Breast epithelium (tissue), 4 donors: ENCODE measurements at places on chromosomes 4 and X. TPM values are rescaled to one million over a fixed set of nuclear protein-coding genes. Genes with fewer than 3 reads are reported as not detected.

The STATH gene
- not detected for total RNA-seq

DNA sequence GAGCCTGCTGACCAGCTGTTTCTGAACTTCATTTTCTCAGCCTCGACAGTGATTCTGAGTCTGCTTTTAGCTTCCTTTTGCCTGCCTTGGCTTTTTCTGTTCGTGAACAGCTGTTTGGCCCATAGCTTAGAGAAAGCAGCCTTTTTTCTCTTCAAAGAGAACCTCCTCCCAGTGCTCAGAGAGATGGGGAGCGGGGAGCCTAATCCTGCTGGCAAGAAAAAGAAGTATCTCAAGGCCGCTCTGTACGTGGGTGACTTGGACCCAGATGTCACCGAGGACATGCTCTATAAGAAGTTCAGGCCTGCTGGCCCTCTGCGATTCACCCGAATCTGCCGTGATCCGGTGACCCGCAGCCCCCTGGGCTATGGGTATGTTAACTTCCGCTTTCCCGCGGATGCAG lies 756 bp downstream of the PABPC5 start:
- no peak for DNase-seq

- no peak for DNase-seq
These were observed 40.5 kb upstream of the GPR78 start for GRCh38 chr4:8539661-8540060.

GRCh38 chr4:1295405-1296055 lies 5.8 kb downstream of the MAEA start:
- DNase-seq, result no peak

DNA sequence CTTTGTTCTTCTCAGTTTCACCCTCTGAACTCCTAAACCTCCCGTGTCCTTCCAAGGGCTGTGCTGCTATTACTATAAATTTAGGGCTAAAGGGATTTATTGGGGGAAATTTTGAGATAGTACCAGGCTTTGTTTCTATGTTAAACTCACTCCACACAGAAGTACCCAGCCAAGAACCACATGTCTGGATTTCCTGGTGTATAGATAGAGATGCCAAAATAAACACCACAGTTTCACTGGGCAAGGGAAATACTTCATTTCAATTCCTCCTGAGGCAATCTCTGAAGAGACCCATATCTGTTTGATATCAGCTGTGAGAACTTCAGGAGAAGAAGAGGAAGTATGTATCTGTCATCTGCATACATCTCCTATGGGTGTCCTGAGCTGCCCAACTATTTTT lies 21.7 kb upstream of the CLNK start:
- no peak for DNase-seq

The SYTL4 gene
- total RNA-seq, result 19.3 TPM

DNA sequence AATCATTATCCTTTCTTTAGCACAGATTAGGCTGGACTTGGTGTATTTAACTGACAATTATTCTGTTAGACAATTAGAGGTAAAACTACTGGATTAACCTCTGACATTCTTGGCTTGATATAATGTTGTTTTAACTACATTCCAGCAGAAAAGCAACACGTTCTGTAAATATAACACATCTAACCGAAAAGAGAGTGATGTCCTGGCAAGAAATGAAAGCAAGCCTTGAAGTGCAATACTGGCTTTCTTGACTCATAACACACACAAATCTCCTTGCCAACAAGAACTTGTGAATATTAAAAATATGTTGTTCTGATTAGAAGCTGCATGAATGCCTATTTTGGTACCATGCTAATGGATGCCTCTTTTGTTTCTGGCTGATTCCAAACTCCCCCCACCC lies 76.4 kb downstream of the EFHC2 start:
- DNase-seq, result no peak

DNA sequence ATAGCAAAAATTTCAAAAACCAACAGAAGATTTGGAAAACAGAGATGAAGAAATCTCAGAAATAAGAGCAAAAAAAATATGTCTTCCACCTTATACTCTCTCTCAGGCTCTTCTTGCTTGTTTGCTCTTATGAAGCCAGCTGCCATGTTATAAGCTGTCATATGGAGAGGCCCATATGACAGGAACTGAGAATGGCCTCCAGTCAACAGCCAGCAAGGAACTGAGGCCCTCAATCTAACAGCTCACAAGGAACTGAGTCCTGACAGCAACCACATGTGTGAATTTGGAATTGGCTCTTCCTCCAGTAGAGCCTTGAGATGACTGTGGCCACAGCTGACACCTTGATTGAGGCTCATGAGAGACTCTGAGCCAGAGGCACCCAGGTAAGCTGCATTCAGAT lies 51.3 kb upstream of the MAOA start:
- no peak for DNase-seq

DNA sequence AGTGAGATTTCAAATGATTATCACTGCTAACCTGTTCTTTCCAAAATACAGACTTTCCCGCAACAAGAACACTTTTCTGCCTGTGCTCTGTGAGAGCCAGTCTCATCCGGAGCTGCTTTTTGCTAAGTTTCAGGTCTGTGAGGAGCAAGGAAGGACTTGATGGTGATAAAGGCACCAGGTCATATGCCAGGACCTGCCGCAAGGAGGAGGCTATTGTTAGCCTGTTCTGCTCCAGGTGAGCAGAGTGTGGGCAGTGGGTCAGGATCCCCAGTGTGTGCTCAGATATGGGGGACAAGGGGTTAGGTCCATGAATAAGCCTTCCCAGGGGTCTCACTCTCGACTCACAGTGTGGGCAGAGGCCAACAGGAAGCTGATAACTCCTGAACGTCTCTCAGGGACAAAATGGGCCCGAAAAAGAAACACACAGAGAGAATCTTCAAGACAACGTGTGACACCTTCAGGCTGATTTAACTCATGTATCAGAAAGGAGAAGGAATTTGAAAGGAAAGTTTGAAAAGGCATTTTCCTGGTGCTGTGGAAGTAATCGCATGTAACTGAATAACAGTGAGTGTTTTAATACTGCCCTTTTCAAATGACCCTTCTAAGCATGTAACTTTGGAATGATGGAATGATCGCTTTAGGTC lies 57.7 kb upstream of the PDLIM3 start:
- DNase-seq, result no peak

The ANK2 gene
- total RNA-seq, result 145 TPM

The ALB gene
- not detected for total RNA-seq

DNA sequence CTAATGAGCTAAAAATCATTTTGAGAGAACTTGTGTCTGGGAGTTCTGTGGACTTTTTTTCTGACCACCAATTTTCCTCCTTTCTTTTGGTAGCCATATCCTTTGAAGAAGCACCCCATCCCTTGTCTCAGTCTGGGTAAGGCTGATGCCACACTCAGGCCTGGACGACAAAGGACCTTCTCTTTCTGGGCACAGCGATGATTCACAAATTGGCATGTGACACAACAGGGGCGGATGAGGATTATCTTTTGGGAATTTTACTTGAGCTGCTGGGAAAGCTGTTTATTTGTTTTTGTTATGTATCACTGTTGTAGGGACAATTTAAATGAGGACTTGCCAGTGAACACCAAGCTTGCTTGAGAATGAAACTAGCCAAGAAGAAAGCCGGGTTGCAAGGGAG lies 233.4 kb upstream of the HAND2 start:
- DNase-seq, result no peak

GRCh38 chrX:24208496-24209240 lies 59.1 kb downstream of the ZFX start:
- no peak for DNase-seq

- no peak for DNase-seq
These were observed 640.7 kb downstream of the BCOR start for GRCh38 chrX:39456894-39457604.

DNA sequence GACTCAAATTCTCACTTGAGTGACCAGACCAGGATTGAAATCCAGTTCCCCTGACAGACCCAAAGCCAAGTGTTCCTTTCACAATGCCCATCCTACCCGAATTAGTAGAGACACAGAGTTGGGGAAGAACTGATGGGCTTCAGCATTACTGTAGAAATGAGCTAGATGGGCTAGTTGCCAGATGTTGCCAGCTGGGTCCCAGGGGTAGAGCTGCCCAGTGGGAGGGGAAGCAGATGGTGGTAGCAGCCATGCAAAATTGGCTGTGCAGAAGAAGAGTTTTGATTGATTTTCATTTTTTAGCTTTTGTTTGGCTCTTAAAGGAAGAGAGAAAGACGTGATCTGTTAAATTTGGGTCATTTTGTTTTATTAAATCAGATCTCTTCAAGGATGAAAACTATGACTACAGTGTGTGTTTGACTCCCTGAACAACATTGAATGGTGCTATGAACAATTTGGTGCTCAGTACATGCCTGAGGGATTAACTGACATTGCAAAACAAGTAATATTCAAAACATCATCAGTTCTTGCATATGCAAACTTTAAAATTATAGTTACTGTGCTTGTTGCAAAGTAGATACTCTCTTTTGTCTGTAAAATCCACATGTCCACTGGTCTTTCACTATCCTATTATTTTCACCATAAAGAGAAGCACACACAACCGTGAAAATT lies 86.0 kb downstream of the PARM1 start:
- no peak for DNase-seq

DNA sequence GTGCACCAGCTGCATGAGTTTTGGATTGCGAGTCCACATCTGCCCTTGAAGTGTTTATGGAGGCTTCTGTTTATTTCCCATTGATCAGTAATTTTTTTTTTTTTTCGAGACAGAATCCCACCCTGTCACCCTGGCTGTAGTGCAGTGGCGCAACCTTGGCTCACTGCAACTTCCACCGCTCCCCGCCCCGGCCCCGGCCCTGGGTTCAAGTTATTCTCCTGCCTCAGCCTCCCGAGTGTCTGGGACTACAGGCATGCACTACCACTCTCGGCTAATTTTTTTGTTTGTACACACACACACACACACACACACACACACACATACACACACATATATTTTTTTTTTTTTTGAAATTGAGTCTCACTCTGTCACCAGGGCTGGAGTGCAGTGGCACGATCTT lies 46.1 kb downstream of the SMAD1 start:
- no peak for DNase-seq

GRCh38 chr4:128560754-128561495 lies 248.6 kb upstream of the JADE1 start:
- DNase-seq, result no peak

- no peak for DNase-seq
These were observed 93.1 kb downstream of the STK32B start for GRCh38 chr4:5144384-5144783.

DNA sequence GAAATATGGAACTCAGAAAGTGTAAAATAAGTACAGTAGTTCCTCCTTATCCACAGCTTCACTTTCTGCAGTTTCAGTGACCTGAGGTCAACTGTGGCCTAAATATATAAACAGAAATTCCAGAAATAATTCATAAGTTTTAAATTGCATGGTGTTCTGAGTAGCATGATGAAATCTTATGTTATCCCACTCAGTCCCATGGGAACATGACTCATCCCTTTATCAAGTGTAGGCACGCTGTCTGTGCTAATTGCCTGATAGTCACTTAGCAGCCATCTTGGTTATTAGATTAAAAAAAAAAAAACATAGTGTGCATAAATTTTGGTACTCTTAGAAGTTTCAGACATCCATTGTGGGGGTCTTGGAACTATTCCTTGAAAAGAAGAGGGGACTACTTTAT lies 983.4 kb upstream of the ADGRL3 start:
- no peak for DNase-seq

The SLC7A11 gene
- 1.3 TPM for total RNA-seq

- no peak for DNase-seq
These were observed at the start of gene HHIP for GRCh38 chr4:144645631-144646522. TSS of gene HHIP (plus strand) at chr4:144646156. CDS start at chr4:144646676, 520 bp downstream.

The CHRDL1 gene
- total RNA-seq, result 37.3 TPM

The AR gene
- 51.8 TPM for total RNA-seq

DNA sequence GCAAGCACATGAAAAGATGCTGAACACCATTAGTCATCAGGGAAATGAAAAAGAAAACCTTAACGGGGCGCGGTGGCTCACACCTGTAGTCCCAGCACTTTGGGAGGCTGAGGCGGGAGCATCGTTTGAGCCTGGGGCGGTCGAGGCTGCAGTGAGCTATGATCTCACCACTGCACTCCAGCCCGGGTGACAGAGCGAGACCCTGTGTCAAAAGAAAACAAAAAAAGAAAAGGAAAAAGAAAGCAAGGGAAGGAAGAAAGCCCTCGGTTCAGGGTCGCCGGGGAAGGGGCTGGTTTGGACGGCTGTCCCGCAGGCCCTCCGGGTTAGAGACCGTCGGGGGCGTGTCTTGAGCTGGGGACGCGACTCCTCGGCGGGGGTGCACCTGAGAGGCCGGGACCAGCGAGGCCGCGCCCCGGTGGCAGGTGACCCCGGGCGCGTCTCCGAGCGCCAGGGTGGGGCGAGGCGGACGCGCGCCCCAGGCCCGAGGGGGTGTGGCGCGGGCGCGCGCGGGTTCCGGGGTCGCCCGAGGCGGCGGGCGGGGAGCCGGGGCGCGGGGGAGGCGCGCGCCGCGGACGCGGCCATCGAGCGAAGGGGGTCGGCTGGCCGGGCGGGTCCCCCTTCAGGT lies 478 bp upstream of the PLXNA3 start:
- DNase-seq, result no peak

The IL2RG gene
- total RNA-seq, result 5.1 TPM

DNA sequence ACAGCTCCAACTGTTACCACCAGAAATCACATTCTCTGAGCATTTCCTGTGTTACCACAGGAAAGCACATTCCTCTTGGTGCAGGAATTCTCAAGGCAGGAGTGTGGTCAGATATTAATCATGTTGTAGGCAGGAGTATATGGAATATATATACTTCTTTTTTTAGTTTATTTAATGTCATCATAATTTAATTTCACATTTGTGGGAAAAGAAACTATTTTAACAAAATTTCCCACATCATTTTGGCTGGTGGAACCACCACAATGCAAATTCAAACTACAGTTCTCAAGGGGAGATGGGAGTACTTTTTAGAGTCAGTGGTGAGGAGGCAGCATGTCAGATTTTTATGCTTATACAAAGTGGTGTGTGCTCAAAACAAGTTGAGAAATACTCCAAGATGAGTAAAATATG lies 139.0 kb downstream of the ATP10D start:
- DNase-seq, result no peak

DNA sequence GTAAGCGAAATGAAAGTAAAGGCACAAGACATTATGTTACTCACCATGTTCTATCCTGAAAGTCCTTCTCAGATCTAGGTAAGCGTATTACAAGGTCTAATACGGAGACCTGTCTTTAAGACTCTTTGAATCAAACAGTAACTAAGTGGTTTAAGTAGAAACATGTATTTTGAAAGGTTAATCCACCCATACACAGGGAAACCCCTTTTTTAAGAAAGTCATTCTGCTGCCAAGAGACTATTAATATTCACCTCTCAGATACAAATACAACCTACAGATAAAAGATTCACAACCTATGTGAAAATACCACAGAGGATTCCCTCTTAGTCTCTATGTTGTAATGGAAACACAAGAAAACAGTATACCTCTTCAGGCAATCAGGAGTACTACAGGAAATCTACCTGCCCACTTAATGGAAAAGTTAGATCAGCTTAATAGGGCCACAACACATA lies 63.2 kb upstream of the TNIP3 start:
- DNase-seq, result no peak

- no peak for DNase-seq
These were observed 15.4 kb upstream of the FHDC1 start for GRCh38 chr4:152920768-152921167.

The SPANXA1 gene
- not detected for total RNA-seq

DNA sequence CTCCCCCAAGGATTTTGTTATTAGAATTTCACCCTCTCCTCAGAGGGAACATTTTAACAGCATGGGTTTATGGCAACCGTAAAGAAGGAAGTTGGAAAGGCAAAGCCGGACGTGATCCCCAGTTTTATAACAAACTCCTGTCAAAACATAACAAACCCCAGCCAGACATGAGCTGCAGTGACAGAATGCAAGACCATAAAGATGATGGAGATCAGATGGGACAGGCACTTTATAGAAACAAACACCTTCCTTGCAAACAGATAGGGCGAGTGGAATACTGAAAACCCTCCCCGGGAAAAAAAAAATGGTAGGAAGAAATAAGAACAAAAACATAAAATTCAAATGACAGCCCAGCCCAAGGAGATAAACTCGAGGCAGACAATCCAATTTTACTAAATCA lies 281.4 kb downstream of the LDB2 start:
- no peak for DNase-seq
